Myometrial cell (primary cell): ENCODE measurements at places on chromosomes 5 and 9. TPM values are rescaled to one million over a fixed set of nuclear protein-coding genes. Genes with fewer than 3 reads are reported as not detected.

The IL9 gene
- not detected in 2 replicates for total RNA-seq

The LHX3 gene
- total RNA-seq: not detected in 2 replicates

The ZFP37 gene
- 0.29 and 1.9 TPM in 2 replicates for total RNA-seq

The IDNK gene
- total RNA-seq: 3.9 and 7.8 TPM in 2 replicates

The GABBR2 gene
- 2.6 and 5.5 TPM in 2 replicates for total RNA-seq

The IFNA13 gene
- total RNA-seq: not detected in 2 replicates

The ANKRD31 gene
- total RNA-seq: under 0.01 TPM in 1 of 2 replicates, not detected in the other

The SLC25A2 gene
- total RNA-seq: under 0.01 TPM in 1 of 2 replicates, not detected in the other

The IFNA2 gene
- total RNA-seq: not detected in 2 replicates

The SMAD5 gene
- 28.0 and 39.7 TPM in 2 replicates for total RNA-seq

The SLC34A1 gene
- total RNA-seq: not detected in 2 replicates

The NPR3 gene
- total RNA-seq: 0.58 and 4.6 TPM in 2 replicates

The SERF1A gene
- 0.29 and 16.5 TPM in 2 replicates for total RNA-seq

The TEX48 gene
- total RNA-seq: not detected in 2 replicates

The ANGPTL2 gene
- total RNA-seq: 3.0 and 4.3 TPM in 2 replicates

The ANKRD34B gene
- not detected in 2 replicates for total RNA-seq

The SPATA31A3 gene
- total RNA-seq: not detected in 2 replicates

The CNOT6 gene
- total RNA-seq: 5.8 and 6.0 TPM in 2 replicates

The COL15A1 gene
- 0.35 and 0.58 TPM in 2 replicates for total RNA-seq

The PDGFRB gene
- total RNA-seq: 138 and 149 TPM in 2 replicates

The YTHDC2 gene
- 11.2 and 11.7 TPM in 2 replicates for total RNA-seq

The MARCOL gene
- total RNA-seq: not detected in 2 replicates

The C9orf50 gene
- total RNA-seq: not detected in 2 replicates

The BOD1 gene
- 56.4 and 60.0 TPM in 2 replicates for total RNA-seq

The NEUROG1 gene
- not detected in 2 replicates for total RNA-seq
